Cardiac septum (tissue), 1 donor: ENCODE measurements at places on chromosomes 6 and 20. TPM values are rescaled to one million over a fixed set of nuclear protein-coding genes. Genes with fewer than 3 reads are reported as not detected.

Gene HCRTR2
- not detected for total RNA-seq

Gene ZNF341
- total RNA-seq, result 1.3 TPM

DNA sequence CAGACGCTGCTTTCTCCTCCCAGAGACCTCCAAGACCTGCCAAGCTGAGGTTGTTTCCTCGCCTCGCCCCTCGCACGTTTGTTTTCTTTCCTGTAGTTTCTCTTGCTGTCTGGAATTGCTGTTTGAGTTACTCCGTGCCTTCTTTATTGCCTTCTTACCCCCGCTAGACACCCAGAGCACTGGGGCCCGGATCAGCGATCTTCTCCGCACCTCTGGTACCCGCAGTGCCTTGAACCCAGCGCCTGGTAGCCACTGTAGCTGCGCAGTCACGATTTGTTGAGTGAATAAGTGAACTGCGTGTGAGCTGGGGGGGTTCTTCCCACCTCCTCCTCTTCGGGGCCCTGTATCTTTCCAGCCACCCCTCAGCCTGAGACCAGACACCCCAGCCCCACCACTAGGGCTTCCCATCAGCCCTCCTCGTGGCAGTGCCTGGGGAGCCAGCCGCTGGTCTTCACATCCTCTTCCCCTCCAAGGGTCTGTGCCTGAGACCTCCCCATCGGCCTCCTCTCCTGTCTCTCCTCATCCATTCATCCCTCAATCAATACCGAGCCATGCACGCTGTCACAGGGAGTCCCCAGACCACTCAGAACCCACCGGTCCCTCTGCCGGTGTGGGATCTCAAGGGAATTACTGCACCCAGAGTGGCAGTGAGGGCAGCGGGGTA lies 849 bp upstream of the BMP7 start:
- no peak for DNase-seq

GRCh38 chr6:21279619-21280018 lies 313.9 kb upstream of the SOX4 start:
- no peak for DNase-seq

DNA sequence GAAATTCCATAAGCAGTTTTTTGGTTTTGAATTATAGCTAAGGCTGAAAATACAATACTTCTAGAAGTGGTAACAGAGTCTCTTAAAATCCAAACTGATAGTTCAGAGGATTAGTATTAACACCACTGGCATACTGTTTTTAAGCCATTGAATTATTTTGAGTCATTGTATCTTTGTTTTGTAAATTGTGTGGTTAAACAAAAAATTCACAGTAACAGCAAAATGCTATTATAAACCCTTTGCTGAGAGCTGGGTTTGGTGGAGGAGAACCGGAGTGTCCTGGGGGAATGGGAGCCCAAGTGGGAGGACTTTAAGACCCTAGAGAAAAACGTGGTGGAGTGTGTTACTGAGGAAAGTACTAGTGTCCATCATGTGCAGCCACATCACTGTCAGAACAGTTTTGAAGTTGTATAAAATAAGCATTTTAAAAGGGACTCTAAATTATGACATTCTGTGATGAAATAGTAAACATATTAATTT lies 125.1 kb downstream of the LRRC1 start:
- no peak for DNase-seq

GRCh38 chr20:61300709-61301108 lies 48.6 kb downstream of the CDH4 start:
- DNase-seq, result no peak
